ENCODE measurements at places on chromosomes 2 and 18.

GRCh38 chr2:200356857-200357384, 50.4 kb downstream of the SPATS2L start:
- DNase-seq: no peak

GRCh38 chr18:54386043-54386442, 28.3 kb downstream of the C18orf54 start:
- DNase-seq: no peak

DNA sequence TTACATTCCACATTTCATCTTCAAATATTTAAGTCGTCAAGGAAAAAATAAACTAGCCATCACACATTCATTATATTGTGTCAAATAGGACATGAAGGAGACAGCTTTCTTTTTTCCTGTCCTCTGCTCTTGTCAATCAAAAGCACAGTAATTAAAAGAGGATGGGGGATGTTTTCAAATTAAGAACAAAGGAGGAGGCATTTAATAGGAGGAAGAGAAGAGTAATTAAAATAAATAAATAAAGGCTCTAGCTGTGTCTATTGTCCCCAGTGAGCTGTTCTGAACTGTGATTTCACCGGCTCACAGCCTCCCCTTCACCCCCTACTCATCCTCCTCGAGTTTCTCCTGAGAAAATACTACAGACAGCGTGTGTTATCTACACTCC, 1377.1 kb upstream of the PIK3C3 start:
- DNase-seq: no peak

DNA sequence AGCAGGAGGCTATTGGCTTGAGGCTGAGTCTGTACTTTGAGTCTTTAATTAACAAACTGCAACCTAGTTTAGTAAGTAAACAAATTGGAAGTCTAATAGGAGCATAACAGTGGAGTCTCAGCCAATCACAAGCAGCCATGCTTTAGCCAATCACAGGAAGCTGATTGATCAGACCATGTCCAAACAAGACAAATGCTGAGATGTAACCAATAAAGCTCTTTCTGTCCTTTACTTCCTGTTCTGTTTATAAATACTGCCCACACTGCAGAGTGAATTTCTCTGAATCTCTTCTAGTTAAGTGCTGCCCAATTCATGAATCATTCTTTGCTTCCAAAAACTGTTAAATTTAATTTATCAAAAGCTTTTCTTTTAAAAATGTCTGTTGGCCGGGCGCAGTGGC, 146.6 kb upstream of the DLX2 start:
- no peak for DNase-seq

GRCh38 chr2:136122661-136123060, 4.7 kb upstream of the CXCR4 start:
- no peak for DNase-seq

DNA sequence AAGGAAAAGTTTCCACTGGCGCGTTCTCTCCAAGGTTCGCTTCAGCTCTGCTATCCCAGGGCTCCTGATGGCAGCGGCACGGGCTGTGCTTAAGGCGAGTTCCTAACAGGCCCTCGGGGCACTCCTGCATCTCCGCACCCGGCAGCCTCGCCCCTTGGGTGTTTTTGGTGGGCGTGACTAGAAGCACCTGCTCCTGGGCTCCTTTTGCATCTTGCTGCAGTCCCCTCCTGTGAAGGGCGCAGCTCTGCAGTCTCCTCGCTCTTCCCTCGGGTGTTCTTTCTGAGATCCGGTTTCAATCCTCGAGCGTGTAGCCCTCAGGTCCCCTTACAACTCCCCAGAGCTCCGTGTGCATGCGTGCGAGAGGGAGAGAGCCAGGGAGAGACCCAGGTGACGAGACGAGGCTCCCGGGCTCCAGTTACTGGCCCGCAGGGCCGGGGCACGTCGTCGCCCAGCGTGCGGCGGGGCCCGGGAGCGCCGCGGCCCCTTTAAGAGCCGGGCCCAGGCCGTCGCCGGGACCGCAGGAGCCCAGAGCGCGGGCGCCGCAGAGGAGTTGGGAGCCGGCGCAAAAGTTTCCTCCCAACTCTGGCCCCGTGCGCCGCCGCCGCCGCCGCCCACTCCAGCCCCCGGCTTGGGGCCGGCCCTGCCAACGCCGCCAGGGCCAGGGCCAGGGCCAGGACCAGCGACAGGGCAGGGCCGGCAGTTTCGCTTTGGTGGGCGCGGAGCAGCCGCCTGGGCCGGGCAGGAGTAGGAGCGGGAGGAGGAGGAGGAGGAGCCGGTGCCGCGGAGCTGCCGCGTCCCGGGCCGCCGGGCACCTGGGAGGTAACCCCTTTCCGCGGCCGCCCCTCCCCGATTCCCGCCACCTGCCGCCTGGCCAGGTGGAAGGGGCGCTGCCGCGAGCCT, at the start of gene PARD3B:
Gene PARD3B, plus strand, starts transcription at position 515 of the 900 bp plus-strand sequence. CDS start 525 bp downstream, outside the sequence.
- DNase-seq: peak; percentile 34

DNA sequence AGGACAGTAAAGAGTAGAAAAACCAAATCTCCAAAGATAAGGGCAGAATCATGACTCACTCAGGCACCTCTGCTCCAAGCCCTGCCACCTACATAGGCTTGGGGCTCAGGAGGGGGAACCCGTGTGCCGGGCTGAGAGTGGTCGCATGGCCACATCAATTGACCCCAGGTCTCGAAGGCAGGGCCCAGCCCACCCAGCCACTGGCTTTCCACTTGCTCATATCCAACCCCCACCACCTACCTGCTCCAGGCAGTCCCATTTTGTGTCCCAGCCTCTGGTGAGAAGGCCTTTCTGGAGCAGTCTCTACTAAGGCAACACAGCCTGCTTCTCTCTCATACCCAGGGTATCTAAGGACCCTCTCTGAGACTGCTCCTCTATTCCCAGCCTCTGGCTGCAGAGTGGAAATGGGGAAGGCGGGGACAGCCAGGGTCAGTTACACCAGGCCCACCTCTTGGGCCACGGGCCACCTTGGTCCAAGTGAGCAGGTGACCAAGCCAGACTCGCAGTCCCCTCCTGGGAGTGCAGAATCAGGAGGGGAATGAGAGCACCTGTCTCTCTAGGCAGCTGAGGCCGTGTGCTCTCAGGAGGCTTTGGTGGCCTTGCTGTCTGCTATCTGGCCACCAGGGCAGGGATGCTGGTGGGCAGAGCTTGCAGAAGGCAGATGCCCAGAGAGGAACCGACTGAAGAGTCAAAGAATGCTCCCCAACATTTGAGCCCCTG, 20.8 kb downstream of the TFCP2L1 start:
- DNase-seq: no peak

DNA sequence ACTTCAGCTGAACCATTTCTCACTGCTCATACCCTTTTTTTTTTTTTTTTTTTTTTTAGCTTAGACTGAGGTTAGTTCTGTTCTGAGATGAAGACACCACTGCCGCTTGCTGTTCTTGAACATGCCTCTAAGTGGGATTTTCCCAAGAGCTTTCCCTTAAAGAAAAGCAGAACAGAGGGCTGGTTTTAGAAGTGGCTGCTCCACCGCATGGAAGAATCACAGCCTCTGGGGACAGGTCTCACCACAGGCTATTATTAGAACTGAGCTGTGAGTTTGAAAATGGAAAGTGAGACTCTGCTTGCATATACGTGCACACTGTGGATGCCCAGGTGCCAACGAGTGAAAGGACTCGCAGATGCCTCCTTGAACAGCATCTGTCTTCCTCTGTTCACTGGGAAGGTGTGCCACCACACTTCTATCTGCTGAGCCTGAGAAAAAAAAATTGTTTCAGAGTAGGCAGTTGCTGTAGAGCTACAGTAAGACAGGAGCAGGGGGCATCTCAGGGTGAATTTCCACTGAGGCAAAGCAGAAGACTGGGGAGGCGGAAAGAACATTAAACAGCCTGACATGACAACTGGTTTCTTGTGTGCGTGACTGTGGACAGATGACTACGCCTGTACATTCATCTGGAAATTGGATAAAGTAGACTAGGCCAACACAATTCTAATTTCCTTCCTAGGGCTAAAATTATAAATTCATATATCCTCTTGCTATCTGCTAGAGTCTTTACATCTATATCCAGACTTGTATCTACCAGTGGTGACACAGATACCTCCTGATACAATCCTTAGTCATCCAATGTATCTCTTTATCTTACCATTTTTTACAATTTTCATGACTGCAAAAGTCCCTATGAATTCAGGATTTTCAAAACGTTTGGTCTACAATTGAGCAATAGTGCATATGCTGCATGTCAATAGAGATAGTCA, 1045.7 kb upstream of the CELF4 start:
- DNase-seq: no peak

DNA sequence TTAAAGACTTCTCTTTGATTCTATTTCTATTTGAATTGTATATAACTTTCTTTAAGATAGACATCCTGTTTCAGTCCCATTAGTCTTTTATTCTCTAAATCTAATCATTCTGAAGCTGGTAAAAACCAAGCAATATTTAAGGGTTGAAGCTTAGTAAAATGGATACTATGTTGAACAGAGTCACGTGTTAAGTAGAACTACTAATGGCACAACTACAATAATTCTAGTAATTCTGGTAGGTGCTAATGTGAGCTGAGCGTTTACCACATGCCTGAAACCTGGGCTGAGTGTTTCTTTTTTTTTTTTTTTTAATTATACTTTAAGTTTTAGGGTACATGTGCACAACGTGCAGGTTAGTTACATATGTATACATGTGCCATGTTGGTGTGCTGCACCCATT, 8.9 kb upstream of the AFF3 start:
- no peak for DNase-seq
